Stimulated activated CD4-positive, alpha-beta T cell treated with anti-CD3 and anti-CD28 coated beads, Interleukin-15, amount 100 ng/mL, for 1 hour (primary cell): ENCODE measurements at places on chromosomes 12 and 14.

GRCh38 chr12:92928421-92928961 is 604 bp downstream of the EEA1 start:
- DNase-seq, result peak; percentile 37

GRCh38 chr14:34437729-34438080 is 24.3 kb downstream of the SPTSSA start:
- DNase-seq, result no peak

GRCh38 chr12:97595426-97595831 is 132.8 kb downstream of the RMST start:
- no peak for DNase-seq

DNA sequence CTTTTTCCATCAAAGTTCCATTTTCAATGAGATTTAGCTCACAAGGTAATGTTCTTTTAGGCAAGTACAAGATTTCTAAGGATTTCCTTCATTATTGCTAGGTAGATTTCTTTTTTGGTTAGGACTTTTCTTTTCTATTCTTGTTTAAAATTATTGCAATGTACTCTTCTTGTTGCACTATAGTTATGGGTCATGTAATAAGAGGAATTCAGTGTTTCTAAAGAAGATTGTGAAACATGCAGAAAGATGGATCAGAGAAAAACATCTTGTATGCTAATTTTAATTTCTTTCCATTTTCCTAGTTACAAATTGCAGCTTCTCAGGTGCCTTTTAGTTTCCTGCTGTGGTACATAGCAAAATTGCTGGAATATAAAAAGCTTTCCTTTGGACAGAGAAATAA is 56.1 kb downstream of the BTG1 start:
- no peak for DNase-seq

- no peak for DNase-seq
Observed at GRCh38 chr12:2925322-2925995, 33.7 kb upstream of the TEAD4 start.

- no peak for DNase-seq
Observed at GRCh38 chr14:94344389-94344788, 21.3 kb upstream of the SERPINA6 start.

GRCh38 chr12:126895951-126896913 is 1370.7 kb upstream of the TMEM132C start:
- no peak for DNase-seq

DNA sequence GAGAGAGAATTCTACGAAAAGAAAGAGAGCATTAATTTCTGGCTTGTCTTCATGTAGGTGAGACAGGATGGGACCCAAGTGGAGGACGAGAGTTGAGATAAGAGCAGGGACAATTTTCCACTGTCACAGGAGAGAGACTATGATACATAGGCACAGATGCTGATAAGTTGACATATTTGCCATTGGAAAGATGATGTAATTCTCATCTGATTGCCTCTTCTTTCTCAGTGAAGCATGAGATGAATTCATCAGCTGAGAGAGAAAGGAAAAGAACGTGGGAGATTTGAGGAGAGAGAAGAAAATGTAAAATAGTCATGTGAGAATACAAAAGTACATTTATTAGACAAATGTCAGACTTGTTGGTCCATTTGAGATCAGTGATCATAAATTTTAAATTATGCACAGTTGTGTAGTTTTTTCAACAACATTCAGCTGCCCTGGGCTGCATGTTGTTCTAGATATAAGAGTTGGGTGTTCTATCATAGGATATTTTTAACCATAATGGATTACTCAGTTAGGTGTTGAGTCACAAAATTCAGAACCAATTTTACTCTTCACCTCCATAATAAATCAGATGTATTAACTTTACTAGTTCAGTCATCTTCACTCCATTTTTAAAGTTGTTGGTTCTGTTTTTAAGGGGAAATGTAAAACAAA is 222.9 kb downstream of the DPY19L2 start:
- DNase-seq, result no peak

DNA sequence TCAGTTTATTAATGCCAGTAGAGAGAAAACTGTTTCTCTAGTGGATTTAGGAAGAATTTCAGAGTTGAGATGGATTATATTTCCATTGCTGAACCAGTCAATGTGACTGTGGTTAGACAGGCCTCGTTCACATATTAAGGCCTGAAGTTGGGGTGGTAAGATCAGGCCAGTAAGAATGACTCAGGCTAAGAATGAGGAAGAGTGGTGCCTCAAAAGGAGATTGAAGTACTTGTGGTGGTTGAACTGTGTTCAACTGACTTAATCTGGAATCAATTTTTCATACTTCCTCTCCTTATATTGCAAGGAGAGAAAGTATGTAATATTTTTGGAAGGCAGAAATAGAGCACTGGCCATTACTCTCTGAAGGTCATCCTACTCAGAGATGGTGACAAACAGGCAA is 37.8 kb upstream of the ATF7IP start:
- no peak for DNase-seq

- DNase-seq, result no peak
Observed at GRCh38 chr12:4268329-4269181, 5.0 kb upstream of the CCND2 start.

DNA sequence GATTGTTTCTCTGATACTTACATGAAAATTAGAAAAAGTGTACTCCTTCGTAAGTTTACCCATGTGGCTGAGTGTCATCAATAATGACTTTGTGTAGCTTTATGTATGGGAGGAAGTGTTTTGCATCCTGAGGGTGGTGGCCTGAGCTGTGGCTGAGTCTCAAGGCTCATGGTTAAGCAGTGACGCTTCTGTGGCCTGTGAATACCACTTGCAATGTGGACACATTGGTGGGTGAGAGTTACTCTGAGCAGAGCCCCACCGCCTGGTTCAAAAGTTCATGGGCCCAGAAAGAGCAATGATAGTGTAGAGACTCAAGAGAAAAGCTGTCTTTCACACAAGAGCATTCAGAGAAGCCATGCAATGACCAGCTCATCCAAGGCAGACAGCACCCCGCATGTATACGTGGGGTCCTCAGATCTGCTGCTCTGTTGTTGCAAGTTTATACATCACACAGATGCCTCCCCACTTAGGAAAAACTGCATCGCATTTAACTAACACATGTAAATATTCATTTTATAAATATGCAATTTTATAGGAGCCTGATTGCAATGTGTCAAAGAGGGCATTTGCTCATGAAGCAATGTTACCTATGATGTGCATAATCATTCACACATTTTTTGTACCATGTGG is 55.1 kb upstream of the FRMD6 start:
- DNase-seq, result no peak

- no peak for DNase-seq
Observed at GRCh38 chr12:39824505-39825212, 205.1 kb upstream of the ABCD2 start.

DNA sequence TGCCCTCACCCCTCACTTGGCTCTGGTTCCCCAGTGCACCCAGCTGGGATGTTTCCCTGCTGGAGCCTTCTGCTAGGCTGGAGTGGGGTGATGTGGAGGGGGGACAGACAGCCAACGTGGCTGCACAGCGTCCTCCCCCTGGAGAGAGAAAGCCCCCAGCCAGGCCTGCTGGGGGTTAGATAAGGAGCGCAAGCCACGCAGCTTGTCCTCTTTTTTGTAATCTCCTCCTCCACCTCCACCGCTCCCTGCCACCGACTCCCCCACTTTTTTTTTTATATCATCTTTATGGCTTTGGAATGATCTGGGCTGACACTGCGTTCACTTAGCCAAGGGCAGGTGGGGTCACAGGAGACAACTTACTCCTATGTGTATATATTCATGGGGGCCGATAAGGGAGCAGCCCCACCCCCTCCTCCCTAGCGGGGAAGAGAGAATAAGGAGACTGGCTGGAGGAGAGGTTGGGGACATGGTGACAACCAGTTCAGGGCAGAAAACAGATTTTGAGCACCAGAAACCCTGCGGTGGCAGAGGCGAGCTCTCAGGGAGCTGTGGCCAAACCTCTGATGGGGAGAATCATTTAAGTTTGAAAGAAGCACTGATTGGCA is 169.9 kb upstream of the LHX5 start:
- no peak for DNase-seq

- no peak for DNase-seq
Observed at GRCh38 chr12:132389526-132390286, 60.3 kb upstream of the GALNT9 start.

DNA sequence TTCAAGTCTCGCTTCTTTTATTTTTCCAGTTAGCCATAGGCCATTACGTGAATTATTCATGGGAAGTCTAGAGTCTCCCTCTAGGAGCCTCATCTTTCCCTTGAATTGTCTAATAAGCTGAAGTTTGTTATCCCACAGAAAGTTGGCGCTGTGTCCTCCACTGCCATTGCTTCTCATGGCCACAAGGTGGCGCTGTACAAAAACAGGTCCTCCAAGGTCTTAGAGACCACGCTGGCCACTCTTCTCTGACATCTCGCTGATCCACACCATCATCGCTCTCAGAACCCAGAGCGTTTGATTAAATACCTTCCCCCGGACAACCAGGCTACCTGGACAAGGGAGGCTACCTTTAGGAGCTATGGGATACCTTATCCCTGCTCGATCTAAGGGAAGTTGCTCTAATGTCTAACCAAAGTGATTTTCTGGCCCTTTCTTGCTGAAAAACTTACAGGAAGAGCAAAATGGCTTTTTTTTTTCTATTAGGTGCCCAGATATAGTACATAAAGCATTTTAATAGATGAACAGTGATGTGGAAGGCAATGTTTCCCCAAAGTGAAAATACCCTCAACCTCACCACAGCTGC is 110.0 kb downstream of the CCDC60 start:
- DNase-seq, result peak; percentile 7

GRCh38 chr14:103209054-103209453 is 85.8 kb downstream of the TNFAIP2 start:
- DNase-seq, result no peak

GRCh38 chr14:49240383-49240782 is 345.8 kb downstream of the RPS29 start:
- no peak for DNase-seq

DNA sequence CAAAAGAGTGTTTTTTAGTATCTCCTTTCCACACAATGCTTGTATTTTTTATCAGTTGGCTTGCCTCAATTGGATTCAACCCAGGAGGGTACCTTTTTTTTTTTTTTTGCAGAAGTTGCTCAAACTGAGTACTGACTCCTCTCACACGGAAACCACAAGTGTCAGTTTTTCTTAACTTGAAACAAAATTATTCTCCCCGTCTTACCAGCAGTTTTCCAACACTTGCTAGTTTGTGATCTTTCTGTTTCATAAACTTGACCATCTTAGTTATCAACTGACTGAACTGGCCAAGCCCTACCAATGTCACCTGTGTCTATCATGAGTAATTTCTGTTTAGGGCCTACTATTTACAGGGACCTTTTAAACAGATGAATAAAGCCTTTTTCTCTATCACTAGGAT is 34.1 kb upstream of the ITPR2 start:
- DNase-seq, result no peak

- no peak for DNase-seq
Observed at GRCh38 chr14:86997271-86997670, 995.7 kb downstream of the GALC start.

DNA sequence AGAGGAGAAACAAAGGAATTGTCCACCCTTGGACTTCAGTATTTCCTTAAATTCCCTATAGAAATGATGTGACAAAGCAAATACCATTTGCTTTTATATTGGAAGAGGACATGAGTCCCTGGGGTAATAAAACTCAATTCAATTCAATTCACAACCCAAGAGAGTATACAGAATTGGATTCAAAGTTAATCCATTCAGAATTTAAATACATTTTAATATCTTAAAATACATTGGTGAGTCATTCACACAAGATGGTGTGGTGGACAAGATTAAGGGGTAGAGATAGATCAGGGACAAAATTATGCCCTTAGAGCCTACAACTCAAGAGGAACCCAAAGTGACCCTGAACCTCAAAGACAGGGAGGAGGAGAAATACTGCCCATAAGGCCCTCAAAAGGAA is 495.0 kb upstream of the TMPO start:
- DNase-seq, result no peak

DNA sequence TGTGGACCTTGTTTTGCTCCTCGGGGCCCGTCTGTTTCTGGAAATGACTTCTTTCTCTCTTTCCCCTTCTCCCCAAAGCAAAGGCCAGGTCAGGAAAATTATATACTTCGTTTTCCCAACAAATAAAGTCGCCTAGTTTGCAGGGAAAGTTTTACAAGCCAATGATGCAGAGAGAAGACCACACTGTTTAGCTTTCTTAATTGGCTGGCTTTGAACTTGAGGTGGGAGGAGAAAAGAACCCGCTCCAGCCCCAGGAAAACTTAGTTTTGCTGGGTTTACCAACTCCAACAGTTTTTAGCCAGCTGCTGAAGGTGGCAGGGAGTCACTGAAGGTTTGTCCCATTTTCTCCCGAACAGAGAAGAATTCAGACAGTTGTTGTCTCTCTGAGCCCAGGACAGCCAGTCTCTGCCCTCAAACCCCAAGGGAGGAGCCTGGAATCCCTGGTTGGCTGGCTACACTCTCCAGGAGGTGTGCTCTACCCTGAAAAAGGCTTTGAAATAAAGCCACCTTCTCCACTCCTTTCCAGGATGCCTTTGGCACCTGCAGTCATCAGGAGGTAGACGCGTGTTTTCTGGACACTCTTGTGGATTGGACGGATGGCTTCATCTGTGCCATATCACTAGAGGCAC is 24.8 kb downstream of the BCL11B start:
- no peak for DNase-seq

GRCh38 chr12:110421159-110421661 is 17.7 kb upstream of the ANAPC7 start:
- no peak for DNase-seq

DNA sequence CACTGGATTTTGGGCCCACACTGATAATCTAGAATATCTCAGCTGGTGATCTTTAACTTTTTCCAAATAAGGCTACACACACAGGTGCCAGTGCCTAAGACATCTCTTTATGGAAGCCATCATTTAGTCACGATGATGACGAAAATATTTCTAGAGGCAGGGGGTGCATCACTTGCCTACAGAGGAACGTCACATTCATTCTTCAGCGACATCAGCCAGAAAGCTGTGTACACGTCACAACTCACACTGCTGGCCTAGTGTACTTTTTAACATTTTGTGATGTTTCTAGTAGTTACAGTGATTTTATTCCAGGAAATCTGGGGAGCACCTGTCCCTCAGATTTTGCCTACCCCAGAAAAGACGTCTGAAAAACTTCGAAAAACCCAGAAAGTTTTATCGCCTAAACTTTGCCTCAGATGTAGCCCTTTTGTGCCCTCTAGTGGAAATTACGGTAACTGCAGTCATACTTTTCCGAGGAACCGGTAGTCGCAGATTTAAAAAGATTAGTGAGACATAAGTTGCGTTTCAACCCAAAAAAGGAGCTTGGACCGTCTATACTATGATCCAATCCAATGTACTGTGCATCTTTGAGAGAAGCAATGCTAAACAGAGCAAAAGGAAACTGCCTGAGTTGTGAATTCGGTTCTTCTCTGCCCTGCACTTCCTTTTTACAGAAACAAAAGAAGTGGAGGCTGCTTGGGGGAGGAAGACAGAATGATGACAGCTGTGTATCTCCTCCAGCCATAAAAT is 64.3 kb upstream of the STON2 start:
- DNase-seq, result no peak

- DNase-seq, result no peak
Observed at GRCh38 chr14:104989236-104989950, 3.8 kb downstream of the CLBA1 start.

- no peak for DNase-seq
Observed at GRCh38 chr14:50228313-50228712, 3.1 kb downstream of the SOS2 start.

GRCh38 chr12:96156211-96156610 is 38.0 kb upstream of the ELK3 start:
- no peak for DNase-seq

GRCh38 chr14:48035836-48036235 is 360.4 kb upstream of the MDGA2 start:
- DNase-seq, result no peak
